ENCODE measurements at places on chromosomes 16 and 17. TPM values are rescaled to one million over a fixed set of nuclear protein-coding genes. Genes with fewer than 3 reads are reported as not detected.

- peaks cover 16% of the 10 kb centered on the region for H3K36me3 ChIP-seq
- no peak for DNase-seq
- H3K4me3 ChIP-seq = no peak overlapping the region
- H3K4me1 ChIP-seq = no peaks in the 10 kb centered on the region
- H3K27me3 ChIP-seq = no peaks in the 10 kb centered on the region
Measured at GRCh38 chr17:75065562-75066151, 18.6 kb downstream of the KCTD2 start.

DNA sequence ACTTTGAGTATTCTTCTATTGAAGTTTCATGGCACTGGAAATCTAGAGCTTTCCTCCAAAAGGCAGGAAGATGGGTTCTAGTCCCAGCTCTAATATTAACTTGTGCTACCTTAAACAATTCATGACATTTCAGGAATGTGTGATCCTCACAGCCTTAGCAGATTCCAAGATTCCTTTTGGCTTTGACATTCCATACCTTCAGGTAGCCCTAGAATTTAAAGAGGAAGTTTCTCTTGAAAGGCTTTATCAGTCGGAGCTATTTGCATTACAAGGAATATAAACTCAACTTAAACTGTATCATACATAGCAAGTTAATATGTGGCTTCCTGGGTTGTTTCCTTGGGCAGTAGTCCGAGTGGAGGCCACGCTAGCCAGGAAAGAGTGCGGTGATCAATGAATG is 330.0 kb downstream of the SHISA9 start:
- H3K27me3 ChIP-seq = no peaks in the 10 kb centered on the region
- no peak overlapping the region for H3K4me3 ChIP-seq
- H3K36me3 ChIP-seq = no peaks in the 10 kb centered on the region
- H3K27ac ChIP-seq = no peak overlapping the region
- DNase-seq = no peak

GRCh38 chr16:69787883-69788282 is 25.8 kb downstream of the WWP2 start:
- H3K36me3 ChIP-seq = no peaks in the 10 kb centered on the region
- no peak for DNase-seq
- no peak overlapping the region for H3K27ac ChIP-seq
- H3K4me1 ChIP-seq = no peaks in the 10 kb centered on the region
- H3K4me3 ChIP-seq = no peak overlapping the region

DNA sequence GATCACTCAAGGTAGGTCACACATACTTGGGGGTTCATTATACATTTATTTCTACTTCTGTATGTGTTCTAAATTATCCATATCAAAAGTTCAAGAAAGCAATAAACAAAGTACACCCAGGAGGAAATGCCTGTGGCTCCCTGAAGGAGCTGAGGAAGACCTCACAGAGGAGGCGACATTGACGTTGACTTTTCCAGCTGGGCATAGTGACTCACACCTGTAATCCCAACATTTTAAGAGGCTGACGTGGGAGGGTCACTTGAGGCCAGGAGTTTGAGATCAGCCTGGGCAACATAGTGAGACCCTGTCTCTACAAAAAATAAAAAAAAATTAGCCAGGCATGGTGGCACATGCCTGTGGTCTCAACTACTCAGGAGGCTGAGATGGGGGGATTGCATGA is 16.3 kb downstream of the ITGAD start:
- no peaks in the 10 kb centered on the region for H3K27me3 ChIP-seq
- no peak for DNase-seq
- no peak overlapping the region for H3K4me3 ChIP-seq
- no peaks in the 10 kb centered on the region for H3K36me3 ChIP-seq
- no peak overlapping the region for H3K27ac ChIP-seq

GRCh38 chr17:40433551-40434415 is 9.5 kb upstream of the IGFBP4 start:
- peaks cover 13% of the 10 kb centered on the region for H3K4me1 ChIP-seq
- no peak overlapping the region for H3K27ac ChIP-seq
- H3K4me3 ChIP-seq = no peak overlapping the region
- no peak for DNase-seq
- H3K36me3 ChIP-seq = no peaks in the 10 kb centered on the region
- no peaks in the 10 kb centered on the region for H3K27me3 ChIP-seq

DNA sequence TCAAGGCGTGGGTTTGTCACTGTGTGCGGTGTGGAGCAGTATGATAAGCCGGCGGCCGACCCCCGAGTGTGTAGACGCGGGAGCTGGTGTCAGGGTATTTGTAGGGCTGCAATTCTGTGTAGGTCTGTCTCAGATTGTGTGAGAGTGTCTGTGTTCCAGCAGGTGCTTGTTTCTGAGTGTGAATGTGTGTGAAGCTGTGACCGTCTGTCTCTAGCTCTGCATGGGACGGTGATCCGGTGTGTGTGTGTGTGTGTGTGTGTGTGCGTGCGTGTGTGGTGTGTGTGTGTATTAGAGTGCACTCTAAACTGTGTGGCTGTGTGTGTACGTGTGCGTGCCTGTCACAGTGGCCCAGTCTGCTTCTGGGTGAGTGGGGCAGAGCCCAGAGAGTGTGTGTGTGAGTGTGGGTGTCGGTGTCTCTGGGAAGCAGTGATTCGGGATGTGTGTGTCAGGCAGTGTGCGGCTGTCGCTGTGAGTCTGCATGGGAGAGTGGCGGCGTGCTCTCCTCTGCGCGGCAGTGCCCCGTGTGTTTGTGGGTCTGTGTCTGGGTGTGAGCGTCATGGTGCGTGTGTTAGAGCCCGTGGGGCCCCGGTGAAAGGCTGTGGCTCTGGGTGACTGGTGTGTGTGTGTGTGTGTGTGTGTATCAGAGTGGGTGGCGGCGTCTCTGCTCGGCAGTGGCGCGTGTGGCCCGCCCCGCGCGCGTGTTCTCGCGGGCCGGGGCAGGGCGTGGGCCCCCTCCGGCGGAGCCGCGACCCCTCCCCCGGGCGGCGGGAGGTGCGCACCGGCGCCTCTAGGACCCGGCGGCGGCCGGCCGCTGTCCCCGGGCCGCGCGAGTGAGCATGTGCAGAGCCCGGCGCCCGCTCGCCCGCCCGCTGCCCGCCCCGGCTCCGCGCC is at the start of gene WSCD1:
Gene WSCD1 (plus strand): TSS at position 841 of the 891 bp plus-strand sequence. CDS start 10,280 bp downstream, outside the sequence.
- no peak for DNase-seq
- H3K36me3 ChIP-seq = no peaks in the 10 kb centered on the region
- no peaks in the 10 kb centered on the region for H3K27me3 ChIP-seq
- no peaks in the 10 kb centered on the region for H3K4me1 ChIP-seq
- H3K27ac ChIP-seq = no peak within 1 kb of the TSS
- H3K4me3 ChIP-seq = peak within 1 kb of the TSS; percentile 36

DNA sequence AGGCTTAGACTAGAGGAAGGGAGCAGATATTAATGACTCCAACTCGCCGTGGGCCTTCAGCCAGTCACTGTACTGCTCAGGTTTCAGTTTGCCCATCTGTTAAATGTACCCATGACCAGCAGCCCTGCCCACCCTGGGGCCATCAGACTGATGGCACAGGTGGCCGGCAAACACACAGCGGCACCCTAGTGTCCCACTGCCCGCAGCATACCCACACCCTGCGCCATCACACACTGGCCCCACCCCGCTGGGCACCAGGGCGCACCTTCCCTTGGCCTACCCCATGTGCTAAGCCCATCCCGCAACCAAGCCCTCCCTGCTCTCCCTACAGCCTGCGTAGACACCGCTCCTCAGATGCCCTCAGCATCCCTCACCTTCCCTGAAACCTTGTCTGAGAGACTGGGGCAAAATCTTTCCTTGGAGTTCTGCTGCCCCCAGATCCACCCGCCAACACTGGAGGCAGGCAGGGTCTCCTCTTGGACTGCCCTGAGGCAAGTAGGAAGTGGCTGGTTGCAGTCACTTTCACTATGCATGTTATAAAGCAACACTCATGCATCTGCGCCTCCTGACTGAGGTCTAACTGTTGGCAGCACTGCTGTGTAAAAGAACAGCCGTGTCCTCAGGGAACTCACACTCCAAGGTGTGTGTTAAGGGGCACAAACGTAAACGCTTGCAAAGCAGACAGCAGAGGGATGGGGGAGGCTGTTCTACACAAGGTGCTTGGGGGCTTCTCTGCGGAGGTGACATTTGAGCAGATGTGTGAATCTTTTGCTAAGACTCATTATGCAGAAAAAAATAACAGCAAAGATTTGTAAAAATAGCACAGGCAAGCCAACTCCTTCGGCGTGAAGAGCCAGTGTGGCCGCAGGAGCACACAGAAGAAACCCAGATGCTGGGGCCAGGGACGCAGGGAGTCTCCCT is 6.7 kb upstream of the BCAR1 start:
- no peak for DNase-seq
- peaks cover 55% of the 10 kb centered on the region for H3K4me1 ChIP-seq
- H3K27me3 ChIP-seq = no peaks in the 10 kb centered on the region
- H3K4me3 ChIP-seq = no peak overlapping the region

- no peak for DNase-seq
- H3K4me1 ChIP-seq = no peaks in the 10 kb centered on the region
- H3K36me3 ChIP-seq = no peaks in the 10 kb centered on the region
- H3K4me3 ChIP-seq = no peak overlapping the region
Measured at GRCh38 chr16:1572673-1573072, 39.2 kb downstream of the IFT140 start.

GRCh38 chr17:52759864-52760263 is 601.4 kb upstream of the CA10 start:
- no peak overlapping the region for H3K4me3 ChIP-seq
- H3K36me3 ChIP-seq = no peaks in the 10 kb centered on the region
- no peak for DNase-seq
- no peak overlapping the region for H3K27ac ChIP-seq

DNA sequence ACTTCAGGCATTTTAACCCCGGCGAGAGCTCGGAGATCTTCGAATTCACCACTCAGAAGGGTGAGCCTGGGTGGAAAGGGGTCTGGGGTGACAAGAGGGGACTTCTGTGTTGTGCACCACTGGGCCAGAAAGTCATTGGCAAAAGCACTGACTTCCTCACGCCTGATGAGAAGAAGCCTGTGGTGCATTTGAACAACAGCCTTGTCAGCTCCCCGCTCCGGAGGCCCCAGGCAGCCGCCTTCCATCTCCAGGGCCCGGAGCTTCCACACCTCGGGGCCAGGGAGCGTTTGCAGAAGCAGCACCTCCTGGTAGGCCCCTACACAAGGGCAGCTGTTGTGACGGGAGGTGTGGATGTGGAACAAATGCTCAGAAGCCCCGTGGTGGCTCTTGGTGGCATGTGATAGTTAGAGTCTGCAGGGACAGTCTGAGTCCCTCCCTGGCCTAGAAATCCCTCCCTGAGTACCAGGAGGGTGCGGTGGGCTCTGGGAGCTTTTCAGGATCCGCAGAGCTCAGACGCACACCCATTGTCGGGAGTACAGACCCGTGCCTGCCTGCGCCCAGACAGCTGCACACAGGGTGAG is 9.7 kb downstream of the CACNG1 start:
- no peak overlapping the region for H3K27ac ChIP-seq
- no peaks in the 10 kb centered on the region for H3K4me1 ChIP-seq
- no peaks in the 10 kb centered on the region for H3K36me3 ChIP-seq

DNA sequence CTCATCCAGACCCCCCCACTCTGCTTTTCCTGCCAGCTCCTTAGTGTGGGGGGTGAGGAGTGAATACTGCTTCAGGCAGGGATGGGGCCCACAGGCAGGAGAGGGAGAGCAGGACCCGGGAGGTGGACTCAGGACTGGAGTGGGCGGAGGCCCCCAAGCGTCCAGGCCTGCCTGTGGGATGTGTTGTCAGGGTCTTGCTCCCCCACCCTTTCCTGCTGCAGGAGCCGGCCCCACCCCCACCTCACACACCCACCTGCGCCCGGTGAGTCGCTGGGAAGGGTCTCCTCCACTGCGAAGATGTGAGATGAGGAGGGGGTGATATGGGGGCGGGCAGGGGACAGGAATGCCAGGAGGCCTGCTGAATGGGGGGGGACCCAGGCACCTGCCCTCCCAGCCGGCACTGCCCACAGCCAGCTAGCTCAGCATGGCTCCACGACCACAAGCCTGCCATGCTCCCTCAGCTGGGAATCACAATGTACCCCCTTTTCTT is 1.1 kb downstream of the FAM171A2 start:
- peak overlapping the region; percentile 74 for H3K4me3 ChIP-seq
- no peak for DNase-seq

- no peaks in the 10 kb centered on the region for H3K27me3 ChIP-seq
- H3K4me3 ChIP-seq = no peak overlapping the region
- DNase-seq = no peak
- no peak overlapping the region for H3K27ac ChIP-seq
- H3K36me3 ChIP-seq = no peaks in the 10 kb centered on the region
Measured at GRCh38 chr17:71484546-71484945, 636.3 kb upstream of the SOX9 start.

RPS6KB1 gene
- total RNA-seq = 42.0 TPM

DLX3 gene
- 0.30 TPM for total RNA-seq

KCTD19 gene
- total RNA-seq = 0.30 TPM

AGRP gene
- total RNA-seq = not detected

KIF2B gene
- not detected for total RNA-seq

CLEC19A gene
- total RNA-seq = not detected

Data from tibial nerve (tissue), 4 donors.